ENCODE measurements at places on chromosomes 12 and 14.

GRCh38 chr14:61569812-61570548 lies 125.3 kb upstream of the HIF1A start:
- DNase-seq: no peak

DNA sequence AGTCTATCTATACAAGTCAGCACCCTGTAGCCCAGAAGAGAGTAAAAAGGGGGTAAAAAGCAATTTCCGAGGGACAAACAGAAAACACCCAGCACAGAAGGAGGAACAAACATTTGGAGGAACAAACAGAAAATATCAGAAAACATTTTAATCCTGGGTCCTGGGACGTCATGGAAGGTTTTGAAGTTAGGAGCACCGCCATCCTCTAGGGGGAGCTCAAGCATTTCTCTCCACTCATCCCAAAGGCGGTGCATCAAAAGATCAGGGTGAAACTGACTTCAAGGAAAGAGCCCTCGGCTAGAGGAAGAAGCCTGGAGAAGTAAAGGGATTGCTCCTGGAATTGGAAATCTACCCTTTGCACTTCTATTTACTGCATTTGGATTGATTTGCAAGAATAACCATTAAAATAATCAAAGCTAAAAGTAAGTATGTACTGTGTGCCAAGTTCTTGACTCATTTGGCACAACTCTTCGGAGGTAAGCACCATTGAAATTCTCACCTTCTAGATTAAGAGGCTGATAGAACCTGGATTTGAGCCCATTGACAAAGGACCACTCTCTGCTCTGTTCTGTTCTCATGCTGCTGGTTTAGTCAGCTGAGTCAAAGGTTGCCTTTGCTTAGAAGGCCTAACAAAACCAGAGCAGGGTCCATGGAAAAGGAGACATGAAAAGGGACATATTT lies 17.2 kb upstream of the POC1B start:
- peak; percentile 37 for DNase-seq

DNA sequence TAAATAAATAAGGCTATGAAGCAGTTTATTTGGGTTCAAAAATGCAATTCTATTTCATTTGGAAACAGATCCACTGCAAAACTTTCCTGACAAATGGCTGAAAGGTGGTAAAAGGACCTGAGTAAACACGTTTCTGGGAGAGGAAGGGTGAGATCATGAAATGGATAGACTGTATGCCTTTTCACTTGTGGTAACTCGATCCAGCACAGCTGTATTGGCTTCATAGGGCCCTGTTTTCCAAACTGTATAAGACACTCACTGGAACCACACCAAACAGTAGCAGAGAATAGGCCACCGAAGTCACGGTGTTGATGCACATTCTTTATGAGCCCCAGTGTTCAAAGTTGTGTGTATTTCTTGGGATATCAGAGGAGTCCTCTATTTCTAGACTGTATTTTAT lies 325.2 kb upstream of the DIO2 start:
- no peak for DNase-seq

GRCh38 chr12:22728987-22729386 lies 104.0 kb downstream of the ETNK1 start:
- DNase-seq: no peak

DNA sequence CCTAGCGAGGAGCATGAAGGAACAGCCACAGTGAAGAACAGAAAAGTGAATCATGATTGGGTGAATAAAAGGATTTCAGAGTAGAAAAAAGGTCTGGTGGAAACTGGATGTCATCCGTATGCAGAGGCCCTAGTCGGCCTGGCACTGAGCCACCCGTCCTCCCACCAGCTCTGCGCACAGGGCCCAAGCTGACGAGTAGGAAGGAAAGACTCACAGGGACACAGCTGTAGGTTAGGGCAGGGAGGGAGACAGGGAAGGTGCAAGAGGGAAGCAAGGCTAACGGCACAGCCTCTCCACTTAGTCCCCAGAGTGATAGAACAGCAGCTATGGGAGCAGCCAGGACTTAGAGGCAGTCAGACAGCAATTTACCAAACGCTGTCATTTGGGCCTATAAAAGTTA lies 112.6 kb downstream of the KCNK10 start:
- DNase-seq: no peak

DNA sequence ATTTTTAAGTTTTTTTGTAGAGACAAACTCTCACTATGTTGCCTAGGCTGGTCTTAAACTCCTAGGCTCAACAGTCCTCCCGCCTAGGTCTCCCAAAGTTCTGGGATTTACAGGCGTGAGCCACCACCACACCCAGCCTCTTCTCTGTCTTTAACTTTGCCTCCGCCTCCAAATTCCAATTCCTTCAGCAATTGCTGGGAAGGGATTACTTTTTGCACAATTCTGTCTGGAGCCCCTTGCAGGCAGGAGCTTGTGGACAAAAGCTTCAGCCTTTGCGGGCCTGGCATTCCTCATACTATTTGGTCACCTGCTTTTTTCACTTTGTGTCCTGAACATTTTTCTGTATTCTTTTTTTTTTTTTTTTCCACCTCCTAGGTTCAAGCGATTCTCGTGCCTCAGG lies 26.0 kb downstream of the SH2B3 start:
- no peak for DNase-seq

DNA sequence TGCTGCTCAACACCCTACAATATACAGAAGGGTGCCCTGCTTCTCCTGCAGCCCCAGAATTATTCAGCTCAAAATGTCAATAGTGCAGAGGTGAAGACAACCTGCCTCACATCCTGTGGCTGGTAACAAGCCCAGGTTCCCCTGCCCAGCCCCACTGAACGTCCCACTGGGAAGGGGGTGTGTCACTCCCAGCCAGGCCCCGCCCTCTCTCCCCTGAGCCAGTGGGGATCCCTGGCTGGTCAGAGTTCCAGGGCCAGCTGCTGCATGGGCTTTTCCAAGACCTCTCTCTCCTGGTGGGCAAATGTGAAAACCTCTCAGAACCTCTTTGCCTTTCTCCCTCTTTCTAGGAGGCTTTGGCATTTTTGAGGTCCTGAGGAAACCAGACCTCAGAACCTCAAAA lies 13.7 kb upstream of the LHX5 start:
- no peak for DNase-seq

- DNase-seq: no peak
These were observed 96.6 kb downstream of the RAD52 start for GRCh38 chr12:852864-853263.

- no peak for DNase-seq
These were observed 310.0 kb downstream of the ADAMTS20 start for GRCh38 chr12:43241986-43242385.

GRCh38 chr14:95774265-95775160 lies 60.6 kb upstream of the TCL1A start:
- DNase-seq: peak; percentile 15

DNA sequence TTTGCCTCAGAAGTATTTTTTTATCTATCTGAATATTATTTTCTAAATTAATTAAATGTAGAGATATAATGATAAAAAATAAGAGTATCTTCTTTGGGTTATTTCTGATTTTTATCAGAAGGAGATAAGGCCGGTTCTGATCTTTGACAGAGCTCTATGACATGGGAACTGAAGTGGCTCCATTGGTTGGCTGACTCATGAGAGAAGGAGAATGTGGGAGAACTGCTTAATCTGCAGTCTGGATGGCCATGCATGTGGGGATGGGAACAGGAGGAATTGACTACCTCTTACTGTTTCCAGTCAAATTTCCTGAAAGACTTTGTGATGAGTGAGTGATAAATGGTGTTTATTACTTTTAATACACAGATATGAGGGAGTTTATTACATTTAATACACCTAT lies 155.8 kb upstream of the ATP2B1 start:
- DNase-seq: no peak

GRCh38 chr12:120079411-120080400 lies 36.8 kb downstream of the RAB35 start:
- DNase-seq: no peak

DNA sequence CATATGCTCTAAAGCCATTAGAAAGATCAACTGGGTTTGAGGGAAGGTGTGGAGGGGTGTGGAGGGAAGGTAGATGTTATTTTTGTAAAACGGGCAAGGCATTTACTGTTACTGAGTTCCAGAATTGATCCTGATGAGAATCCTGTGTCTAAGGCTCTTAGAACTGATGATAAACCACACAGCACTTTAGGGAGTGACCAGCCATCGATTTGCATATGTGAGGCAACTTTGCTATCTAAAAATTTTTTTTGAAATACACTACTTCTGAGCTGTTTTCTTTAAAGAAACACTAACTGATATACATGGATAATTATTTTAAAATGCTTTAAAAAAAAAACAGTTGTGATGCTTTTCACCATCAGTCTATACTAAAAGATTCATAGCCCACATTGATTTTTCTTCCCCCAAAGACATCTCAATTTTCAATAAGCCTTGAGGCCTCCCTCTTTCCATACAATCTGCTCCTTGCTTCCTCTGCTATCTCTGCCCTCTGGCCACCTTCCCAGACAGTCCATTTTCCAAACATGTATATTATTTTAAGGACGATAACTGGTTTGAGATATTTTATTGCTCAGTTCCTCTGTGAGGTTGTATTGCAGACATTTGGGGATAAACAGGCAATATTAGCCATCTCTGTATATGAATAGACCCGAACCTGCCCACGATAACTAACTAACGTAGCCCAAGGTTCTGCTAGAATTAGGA lies 265.9 kb downstream of the EFCAB11 start:
- no peak for DNase-seq

GRCh38 chr14:87178277-87178676 lies 814.7 kb downstream of the GALC start:
- no peak for DNase-seq

DNA sequence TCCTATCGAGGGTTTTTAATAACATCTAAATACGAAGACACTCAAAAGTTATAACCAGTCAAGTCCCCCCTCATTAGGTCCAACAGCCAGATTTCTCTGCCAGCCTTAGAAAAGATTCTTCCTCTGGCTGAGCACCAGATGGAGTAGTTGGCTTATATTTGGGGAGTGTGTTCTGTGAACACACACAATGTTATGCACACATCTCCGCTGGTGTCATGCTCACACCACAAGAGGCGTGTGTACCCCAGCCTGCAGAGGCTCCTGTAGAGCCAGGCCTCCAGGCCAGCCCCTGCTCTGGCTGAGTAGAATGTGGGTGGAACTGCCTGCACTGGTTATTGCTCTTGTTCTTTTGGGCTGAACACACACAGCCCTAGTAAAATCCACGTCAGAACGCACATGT lies 64.0 kb downstream of the PIWIL1 start:
- DNase-seq: no peak

DNA sequence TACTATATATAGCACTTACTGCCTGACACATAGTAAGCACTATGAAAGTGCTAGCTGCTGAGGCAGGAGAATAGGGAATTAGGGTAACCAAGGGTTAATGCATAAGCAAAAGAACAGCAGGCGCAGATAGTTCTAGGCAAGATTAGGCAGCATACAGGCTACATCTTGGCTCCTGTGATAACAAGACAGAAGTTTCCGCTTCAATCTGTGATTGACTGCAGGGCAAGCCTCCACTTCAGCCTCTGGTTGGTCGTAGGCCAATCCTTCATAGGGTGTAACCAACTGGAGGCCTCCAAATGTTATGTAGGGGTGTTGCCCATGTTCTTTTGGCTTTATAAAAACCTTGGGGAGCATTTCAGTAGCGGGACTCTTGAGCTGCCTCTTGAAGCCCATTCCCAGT lies 46.9 kb downstream of the KLHL28 start:
- no peak for DNase-seq

DNA sequence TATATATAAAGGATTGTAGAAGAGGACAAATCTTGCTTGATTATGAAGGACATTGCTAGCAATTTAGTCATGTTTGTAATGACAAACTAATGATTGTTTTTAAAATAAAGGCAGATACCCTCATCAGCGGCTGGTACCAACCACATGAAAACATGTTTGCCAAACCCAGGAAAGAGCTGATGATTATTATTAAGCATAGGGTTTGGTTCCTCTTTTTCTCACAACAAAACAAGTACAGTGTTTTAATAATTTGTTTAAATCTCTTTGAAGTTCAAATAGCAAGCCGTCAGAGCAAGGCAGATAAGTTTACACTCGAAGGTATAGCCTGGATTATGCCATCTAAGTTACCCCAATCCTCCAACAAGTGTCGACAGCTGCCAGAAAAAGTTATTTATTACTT lies 5.3 kb upstream of the SINHCAF start:
- no peak for DNase-seq
